Vagina (tissue), 2 donors: ENCODE measurements at places on chromosomes 5 and 9. TPM values are rescaled to one million over a fixed set of nuclear protein-coding genes. Genes with fewer than 3 reads are reported as not detected.

Gene GLDC
- 0.49 TPM for total RNA-seq

Gene C9orf153
- total RNA-seq = not detected

Gene MAMDC4
- 3.2 TPM for total RNA-seq

Gene TRIM52
- 17.2 TPM for total RNA-seq

Gene TMEM174
- total RNA-seq = not detected

Gene GABRA6
- total RNA-seq = not detected

- DNase-seq = no peak
These were observed 20.8 kb downstream of the KYAT1 start for GRCh38 chr9:128860937-128861336.

GRCh38 chr5:58974083-58974482 lies 391.2 kb downstream of the RAB3C start:
- no peak for DNase-seq

DNA sequence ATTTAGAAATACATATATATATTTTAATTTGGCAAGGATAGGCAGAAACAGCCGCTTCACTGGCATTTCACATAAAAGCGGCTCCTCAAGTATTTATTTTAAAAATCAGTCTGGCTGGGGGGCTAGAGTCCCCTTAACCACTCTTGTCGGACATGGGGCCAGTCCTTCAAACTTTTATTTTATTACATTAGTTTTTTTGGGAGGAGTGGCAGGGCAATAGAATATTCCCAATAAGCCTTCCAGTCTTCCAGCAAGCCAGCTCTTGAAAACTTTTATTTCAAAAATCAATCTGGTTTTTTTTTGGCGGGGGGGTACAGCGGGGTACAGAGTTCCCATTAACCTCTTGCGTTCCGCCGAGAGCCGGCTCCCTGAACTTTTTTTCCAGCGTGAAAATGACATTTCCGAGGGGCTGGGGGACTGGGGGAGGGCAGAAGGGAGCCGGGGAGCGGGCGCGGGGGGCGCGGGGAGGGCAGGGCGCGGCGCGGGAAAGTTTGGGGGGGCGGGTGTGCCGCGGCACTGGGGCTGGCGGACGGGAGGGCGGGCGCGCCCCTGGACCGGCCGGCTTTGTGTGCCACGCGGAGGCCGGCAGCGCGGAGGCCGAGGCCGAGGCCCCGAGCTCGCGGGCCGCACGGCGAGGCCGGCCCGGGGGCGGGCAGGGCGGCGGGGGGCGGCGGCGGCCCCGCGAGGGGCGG lies 504 bp upstream of the ZNF618 start:
- no peak for DNase-seq

DNA sequence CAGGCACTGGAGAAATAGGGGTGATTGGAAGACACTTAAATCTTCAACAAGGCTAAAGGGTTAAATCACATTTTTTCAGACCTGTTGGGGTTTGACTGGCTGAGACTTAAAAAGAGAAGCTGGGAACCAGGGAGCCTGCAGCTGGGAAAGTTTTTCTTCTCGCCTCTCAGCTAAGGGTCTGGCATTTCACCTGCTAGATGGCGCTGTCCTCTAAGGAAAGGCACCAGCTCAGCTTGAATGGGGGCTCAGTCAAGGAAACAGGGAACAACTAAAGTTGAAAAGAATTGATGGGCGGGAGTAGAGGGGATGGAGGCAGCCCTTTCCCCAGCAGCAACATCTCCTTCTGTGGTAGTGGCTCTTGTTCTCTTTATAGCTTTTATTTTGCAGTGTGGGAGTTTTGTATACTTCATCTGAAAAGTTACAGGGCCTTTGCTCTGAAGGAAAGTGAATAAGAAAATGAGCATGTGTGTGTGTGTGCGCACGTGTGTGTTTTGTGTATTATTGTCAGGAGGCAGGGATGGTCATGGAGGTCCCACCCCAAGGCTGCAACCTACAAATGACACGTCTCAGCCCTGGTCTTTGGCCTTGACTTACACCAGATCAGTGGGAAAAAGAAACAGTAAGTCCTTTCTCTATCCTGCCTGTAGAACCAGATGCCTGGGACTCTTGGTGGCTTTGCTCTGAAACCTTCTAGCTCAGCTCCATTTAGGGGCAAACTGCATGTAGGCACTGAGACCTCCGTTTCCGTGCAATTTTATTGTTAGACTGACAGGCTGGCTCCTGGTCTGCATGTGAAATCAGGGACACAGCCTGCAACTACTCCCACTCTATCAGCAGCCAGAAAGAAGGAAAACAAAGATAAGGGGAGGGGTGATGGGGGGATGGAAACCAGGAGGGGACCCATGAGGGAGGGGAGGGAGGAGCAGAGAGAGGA lies 316.2 kb upstream of the CLINT1 start:
- DNase-seq = no peak
